ENCODE measurements at places on chromosomes 3 and 15.

GRCh38 chr3:52481819-52482521 lies 13.2 kb upstream of the STAB1 start:
- DNase-seq, result no peak

- no peak for DNase-seq
These were observed 27.0 kb downstream of the NDUFB4 start for GRCh38 chr3:120622870-120623726.

GRCh38 chr3:96209699-96210098 lies 604.7 kb upstream of the EPHA6 start:
- DNase-seq, result no peak

- no peak for DNase-seq
These were observed 90.5 kb downstream of the LPP start for GRCh38 chr3:188244395-188244861.

DNA sequence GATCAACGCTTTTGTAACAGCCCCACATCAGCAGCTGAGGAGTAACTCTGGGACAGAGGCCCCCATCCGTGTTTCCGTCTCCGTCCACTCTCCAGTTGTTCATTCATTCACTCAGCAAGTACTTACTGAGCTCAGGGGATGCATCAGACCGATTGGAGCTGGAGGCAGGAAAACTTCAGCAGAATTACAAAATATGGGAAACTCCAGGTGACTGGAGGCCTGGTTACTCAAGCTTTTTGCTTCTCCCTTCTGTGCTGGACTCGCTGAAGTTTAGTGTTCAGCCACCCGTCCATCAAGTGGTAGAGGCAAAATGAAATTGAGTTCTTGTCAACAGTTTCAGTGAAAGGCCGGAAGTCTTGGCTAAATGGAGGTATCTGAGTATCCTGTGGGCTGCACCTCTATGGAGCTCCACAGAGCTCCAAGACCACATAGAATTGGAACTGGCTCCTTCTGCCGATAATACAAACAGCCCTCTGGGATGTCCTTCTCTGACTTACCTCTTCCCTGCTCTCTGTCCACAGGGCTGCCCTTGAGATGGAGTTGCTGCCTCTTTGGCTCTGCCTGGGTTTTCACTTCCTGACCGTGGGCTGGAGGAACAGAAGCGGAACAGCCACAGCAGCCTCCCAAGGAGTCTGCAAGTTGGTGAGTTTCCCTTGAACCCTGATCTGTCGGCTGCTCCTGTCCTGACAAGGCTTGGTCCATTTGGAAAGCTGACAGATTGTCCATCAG lies 14.7 kb downstream of the NRROS start:
- DNase-seq, result no peak

DNA sequence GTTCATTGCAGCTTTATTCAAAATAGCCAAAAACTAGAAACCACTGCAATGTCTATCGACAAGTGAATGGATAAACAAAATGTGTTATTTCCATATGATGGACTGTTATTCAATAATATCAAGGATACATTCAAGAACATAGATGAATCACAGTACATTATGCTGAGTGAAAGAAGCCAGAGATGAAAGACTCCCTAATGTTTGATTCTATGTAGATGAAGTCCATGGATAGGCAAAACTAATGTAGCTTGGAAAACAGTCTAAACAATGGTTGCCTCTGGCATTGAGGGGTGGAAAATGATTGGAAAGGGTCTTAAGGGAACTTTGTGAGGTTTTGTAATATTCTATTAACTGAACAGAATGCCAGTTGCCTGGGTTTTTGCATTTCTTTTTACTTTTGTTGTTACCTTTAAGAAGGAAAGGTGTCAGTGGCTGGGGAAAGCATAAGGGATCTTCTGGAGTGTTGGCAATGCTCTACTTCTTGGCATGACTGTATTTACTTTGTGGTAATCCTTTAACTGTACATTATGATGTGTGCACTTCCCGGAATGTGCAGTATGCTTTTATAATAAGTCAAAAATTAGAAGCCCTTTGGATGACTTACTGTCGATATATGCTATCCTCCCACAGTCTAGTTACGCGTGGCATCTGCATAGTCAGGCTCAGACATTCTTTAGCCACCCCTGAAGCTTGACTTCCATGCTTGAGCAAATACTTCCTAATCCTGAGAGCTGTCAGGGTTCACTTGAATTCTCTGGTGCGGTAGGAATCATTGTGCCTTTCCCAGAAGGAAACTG lies 20.5 kb upstream of the ATP10A start:
- DNase-seq, result no peak

- no peak for DNase-seq
These were observed 1029.5 kb upstream of the NR2F2 start for GRCh38 chr15:95300958-95301357.

- no peak for DNase-seq
These were observed 1.6 kb upstream of the UBA3 start for GRCh38 chr3:69081583-69082262.

- no peak for DNase-seq
These were observed 60.5 kb downstream of the HCN4 start for GRCh38 chr15:73308305-73308704.

- no peak for DNase-seq
These were observed 7.0 kb downstream of the DNAJB11 start for GRCh38 chr3:186577521-186577920.

DNA sequence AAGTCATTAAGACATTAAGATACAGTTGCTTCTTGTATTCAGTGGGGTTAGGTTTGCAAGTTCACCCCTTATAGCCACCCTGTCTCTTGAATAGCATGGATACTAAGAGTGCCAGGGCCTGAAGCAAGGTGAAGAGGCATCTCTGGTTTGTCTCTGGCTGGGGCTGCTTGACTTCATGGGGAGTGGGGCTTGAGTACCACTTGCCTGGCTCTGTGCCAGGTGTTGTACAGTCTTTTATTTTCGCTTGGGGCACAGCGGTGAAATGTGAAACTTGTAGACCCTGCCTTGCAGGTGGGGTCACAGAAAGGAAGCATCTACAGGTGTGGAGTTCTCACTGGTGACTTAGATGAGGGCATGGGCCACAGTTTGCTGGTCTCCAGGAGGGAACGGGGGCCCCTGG lies 152.1 kb downstream of the PDE8A start:
- no peak for DNase-seq

GRCh38 chr3:149004622-149005021 lies 13.3 kb downstream of the GYG1 start:
- DNase-seq, result no peak

DNA sequence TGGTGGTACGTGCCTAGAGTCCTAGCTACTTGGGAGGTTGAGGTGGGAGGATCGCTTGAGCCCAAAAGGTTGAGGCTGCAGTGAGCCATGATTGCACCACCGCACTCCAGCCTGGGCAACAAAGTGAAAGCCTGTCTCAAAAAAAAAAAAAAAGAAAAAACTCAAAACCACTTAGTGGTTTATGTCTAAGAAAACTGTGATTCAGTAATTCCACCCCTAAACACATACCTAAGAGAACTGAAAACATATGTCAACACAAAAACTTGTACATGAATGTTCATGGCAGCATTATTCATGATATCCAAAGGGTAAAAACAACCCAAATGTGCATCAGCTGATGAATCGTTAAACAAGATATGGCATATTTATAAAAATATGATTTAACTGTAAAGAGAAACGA lies 14.3 kb downstream of the SPG21 start:
- no peak for DNase-seq

DNA sequence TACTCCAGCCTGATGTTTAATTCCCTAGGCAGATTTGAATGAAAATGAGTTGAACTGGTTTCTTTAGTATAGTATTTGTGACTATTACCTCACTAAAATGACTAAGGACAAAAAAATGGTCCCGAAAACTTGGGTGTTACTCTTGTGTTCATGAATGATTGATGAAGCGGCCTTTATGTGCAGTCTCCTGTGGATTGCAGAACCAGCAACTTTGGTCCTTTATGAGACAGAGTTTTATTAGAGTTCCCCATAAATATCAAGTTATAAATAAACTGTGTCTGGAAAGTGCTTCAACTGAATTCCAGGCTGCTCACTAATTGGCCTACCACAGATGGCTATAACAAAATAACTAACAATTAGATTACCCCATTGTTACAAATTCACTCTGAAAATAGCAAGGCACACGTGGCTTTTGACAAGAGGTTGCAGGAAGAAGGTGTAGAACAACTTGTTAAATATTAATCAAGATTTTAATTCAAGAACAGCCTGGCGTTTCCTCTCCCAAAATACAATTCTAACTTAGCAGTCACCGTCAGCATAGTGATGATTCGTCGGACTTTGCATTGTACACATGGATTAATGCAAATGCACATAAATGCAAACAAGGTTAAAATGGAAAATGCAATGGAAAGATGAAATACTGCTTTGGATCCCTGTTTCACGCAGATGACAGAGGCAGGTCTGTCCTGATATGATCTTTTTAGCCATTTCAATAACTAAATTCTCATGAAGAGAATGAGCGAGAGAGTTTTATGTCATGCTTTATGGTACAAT lies 567.3 kb upstream of the ZNF717 start:
- DNase-seq, result no peak

- DNase-seq, result no peak
These were observed 923.0 kb downstream of the DIPK2A start for GRCh38 chr3:144894576-144894975.

- DNase-seq, result no peak
These were observed 262.1 kb downstream of the IGSF11 start for GRCh38 chr3:118772547-118773011.

DNA sequence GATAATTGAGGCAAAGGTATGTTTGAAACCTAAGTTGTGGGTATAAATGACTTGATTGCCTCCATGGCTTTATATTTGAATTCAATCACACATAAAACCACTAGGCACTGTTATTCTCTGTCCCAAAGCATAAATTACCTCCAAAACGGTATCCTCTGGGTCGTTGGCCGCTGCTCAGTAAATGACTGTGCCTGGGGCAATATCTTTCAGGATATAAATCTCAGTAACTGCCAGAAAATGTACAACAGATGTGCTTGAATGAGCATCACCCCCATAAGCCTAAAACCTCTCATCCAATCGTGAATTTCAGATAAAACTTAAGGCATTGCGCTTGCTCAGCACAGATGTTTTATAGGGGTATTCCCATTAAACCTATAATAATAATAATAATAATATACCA lies 19.0 kb upstream of the C3orf49 start:
- DNase-seq, result no peak

DNA sequence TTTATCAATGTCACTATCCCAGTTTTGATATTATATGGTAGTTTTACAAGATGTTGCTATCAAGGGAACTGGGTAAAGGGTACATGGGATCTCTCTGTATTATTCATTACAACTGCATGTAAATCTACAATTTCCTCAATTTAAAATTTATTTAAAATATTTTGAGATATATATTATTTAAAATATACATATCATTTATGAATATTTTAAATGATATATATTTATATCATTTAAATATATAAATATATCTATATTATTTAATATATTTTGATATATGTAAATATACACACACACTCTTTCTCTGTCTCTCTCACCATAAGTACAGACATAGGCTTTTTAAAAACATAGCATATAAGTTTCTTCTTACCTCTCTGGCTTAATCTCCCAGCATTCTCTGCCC lies 104.7 kb downstream of the TP63 start:
- DNase-seq, result no peak

DNA sequence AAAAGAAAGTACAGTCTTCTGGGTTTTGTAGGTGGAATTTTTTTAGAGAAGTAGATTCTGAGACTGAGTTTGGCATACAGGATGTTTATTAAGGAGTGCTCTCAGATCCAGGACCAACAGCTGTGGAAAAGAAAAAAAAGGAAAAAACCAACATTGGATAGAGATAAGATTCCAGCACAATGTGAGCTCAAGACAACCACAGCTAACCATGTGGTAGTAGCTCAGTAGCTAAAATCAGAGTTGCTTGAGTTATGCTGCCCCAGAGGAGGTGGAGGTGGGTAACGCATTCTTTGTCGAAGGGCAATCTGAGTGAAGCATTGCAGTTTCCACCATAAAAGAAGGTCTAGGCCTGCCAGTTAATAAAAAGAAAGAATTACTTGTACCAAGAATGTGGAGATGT lies 904.3 kb downstream of the NSUN3 start:
- DNase-seq, result no peak

GRCh38 chr3:124935264-124935663 lies 713 bp upstream of the MUC13 start:
- DNase-seq, result no peak

GRCh38 chr3:76474632-76475031 lies 565.3 kb upstream of the ROBO2 start:
- DNase-seq, result no peak

DNA sequence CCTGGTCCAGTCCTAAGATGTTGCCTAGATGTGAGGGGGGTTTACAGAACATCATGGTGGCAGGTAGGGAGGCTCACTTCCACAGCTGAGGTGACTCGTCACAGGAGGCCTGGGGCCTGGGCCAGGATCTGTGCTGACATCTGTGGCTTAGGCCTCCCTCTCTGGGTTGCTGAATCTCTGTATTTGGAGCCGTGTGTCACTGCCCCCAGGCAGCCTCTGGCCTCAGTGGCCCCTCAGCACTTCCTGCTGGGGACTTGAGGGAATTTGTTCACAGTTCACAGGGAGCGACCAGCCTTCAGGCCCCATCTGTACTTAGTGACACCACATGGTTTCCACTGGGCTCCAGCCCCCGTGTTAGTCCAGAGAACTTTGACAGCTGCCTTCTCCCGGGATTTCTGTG lies 41.7 kb upstream of the ADAMTSL3 start:
- DNase-seq, result no peak

DNA sequence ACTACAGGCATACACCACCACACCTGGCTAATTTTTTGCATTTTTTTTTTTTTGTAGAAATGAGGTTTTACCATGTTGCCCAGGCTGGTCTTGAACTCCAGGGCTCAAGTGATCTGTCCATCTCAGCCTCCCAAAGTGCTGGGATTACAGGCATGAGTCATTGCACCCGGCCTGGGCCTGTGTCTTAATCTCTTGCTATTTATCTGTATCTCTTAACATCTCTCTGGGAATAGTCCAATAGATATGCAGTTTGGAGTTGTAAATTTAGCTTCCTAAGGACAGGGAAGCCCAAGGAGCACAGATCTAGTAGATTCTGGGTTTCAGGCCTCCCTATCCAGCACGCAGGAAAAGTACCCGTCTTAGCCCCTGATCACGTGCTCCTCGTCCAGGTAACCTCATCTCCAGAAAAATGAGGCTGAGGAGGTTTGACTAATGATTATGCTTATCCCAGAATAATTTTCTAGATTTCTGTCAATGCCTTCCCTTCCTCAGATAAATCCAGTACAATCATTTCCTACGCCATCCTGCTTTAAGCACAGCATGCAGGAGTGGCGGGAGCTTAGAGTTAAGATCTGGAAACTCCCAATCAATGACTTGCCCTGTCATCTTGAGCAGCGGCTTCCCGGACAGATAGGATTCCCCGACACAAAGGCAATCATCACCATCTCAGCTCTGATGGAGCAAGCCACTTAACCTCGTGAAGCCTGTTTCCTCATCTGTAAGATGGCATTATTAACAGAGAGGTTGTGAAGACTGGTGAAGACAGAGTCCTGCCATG lies 12.3 kb upstream of the CTDSPL start:
- no peak for DNase-seq

GRCh38 chr3:69784954-69785514 lies 45.8 kb downstream of the MITF start:
- no peak for DNase-seq
